ENCODE measurements at places on chromosomes 4 and X. TPM values are rescaled to one million over a fixed set of nuclear protein-coding genes. Genes with fewer than 3 reads are reported as not detected.

PCSK1N gene
- total RNA-seq: 16.5 TPM

CXorf65 gene
- total RNA-seq: not detected

ETDB gene
- total RNA-seq: not detected

GRID2 gene
- not detected for total RNA-seq

UGT2B17 gene
- total RNA-seq: not detected

C4orf54 gene
- not detected for total RNA-seq

F8A1 gene
- total RNA-seq: 13.2 TPM

DNA sequence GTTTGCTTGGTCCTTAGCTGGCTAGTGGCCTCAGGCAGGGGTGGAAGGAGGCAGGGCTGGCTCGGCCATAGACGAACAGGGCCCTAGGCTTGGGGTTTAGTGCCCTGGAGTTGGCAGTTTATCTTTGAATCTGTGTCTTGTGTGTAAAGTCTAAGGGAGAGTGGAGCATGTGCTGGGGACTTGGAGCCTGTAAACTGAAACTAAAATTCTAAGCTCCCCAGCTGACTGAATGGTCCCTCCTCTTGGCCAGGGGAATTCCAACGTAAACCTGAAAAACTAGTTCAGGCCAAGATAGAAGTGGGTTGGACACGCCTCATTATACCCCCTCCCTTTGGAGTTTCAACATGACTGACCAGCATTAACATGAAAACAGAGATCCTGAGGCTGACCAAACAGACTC, 46.1 kb upstream of the GPR78 start:
- peak; percentile 79 for DNase-seq

- no peak for DNase-seq
Observed at GRCh38 chr4:13918991-13919441, 291.5 kb upstream of the BOD1L1 start.

- DNase-seq: peak; percentile 84
Observed at GRCh38 chr4:186149872-186150271, 41.5 kb upstream of the CYP4V2 start.

DNA sequence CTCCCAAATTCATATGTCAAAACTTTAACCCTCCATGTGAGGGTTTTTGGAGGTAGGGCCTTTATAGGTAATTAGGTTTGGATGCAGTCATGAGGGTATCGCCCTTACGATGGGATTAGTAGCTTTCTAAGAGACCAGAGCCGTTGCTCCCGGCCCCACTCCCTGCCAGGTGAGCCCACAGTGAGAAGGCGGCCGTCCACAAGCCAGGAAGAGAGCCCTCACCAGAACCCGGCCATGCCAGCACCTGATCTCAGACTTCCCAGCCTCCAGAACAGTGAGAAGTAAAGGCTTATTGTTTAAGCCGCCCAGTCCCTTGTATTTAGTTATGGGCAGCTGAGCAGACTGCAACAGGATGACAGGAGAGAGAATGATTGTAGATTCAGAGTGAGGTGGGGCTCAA, 40.8 kb downstream of the DCTD start:
- DNase-seq: no peak

- DNase-seq: no peak
Observed at GRCh38 chrX:74434336-74434735, 13.0 kb downstream of the SLC16A2 start.

DNA sequence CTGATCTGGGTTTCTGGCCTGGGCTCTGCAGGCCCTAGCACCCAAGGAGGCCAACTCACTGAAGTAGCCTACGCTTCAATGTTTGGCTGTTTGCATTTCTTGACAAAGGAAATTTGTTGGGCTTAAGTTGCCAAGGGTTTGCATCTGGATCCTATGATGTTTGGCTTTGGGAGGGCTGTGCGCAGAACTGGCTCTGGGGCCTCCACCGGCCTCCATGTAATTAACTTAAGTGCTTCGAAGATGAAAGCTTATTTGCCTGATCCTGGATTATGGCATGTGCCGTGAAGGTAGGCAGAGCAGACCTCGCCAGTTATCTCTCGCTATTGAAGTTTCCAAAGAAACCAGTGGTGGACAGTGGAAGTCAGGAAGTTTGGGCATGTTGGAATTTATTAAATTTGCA, 124.3 kb upstream of the STX18 start:
- DNase-seq: no peak

- peak; percentile 0 for DNase-seq
Observed at GRCh38 chr4:69497886-69498395, 2.2 kb upstream of the UGT2B4 start.

GRCh38 chrX:134706138-134706537, 47.9 kb upstream of the PLAC1 start:
- no peak for DNase-seq

DNA sequence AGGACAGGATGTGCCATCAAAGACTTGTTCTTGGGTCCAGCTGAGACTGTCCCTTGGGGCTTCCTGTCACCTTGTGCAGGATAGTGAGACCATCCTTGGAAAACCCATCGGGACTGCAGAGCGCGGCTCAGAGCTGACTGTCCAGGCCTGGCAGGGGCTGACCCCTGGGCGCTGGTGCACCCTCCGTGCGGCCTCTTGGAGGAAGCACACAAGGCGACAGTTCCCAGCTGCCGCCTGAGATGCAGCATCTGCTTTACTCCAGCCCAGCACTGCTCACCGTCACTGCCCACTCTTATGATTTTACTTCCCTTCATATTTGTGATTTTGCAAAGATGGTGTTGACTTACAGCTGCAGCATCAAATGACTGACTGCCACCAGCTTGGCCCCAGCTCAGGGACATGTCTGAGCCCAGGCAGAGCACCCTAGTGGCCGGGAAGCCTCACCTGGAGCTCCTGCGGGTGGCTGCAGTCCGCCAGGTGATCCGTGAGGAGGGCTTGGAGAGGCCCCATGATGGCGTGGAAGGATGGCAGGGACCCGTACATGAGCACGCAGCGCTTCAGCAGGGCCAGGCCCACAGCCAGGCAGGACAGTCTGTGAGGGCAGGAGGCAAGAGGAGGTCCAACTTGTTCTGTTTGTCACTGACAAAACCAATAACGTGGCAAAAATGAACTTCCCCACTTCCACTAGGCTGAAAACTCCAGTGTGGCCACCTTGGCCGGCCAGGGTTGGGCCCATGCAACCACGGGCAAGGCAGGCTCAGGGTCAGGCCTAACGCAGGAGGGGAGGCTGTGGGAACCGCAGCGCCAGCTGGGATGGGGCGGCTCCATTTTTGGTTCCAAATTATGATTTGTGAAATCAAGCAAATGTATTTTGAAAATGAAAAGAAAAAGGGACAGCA, 21.8 kb downstream of the NOP14 start:
- no peak for DNase-seq

GRCh38 chr4:153209410-153209809, 5.2 kb downstream of the TRIM2 start:
- no peak for DNase-seq

GRCh38 chrX:139930916-139931645, 1.8 kb downstream of the ATP11C start:
- DNase-seq: no peak

DNA sequence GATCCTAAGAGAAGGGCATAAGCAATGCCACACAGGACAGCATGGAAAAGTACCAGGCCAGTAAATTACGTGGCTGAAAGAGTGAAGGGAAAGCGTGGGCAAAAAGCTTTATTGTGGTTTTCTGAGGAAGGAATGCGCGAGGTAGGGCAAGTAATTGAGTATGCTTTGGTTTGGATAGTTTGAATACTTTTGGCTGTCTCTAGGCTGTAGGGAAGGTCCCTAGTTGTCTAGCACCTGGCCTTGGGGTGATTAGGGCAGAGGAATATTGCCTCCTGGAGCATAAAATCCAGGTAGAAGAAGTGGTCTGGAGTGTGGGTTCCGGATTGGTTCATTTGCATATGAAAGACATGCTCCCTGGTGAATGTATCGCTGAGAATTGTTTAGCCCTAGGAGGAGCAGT, 46.4 kb upstream of the NALF2 start:
- no peak for DNase-seq

- no peak for DNase-seq
Observed at GRCh38 chr4:31058656-31059055, 338.5 kb downstream of the PCDH7 start.

GRCh38 chr4:15317246-15317645, 110.6 kb upstream of the C1QTNF7 start:
- DNase-seq: no peak

DNA sequence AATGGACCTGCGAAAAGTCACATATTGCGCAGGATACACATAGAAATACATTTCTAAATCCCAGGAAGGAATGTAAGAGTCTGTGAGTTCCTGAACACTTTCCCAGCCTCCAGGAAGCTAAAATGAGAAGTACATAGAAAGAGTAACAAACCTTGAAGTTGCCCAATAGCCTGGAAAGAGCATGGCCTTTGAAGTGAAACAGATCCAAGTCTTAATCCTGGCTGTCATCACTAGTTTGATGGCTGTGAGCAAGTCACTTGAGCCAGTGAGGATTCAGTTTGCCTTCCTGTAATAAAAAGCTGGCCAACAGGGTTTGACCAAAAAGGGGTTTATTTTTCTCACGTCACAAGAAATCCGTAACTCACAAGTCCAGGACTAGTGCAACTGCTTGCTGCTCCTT, 69.8 kb downstream of the ARHGEF38 start:
- no peak for DNase-seq

GRCh38 chr4:144313370-144313769, 172.9 kb upstream of the GYPA start:
- DNase-seq: no peak

DNA sequence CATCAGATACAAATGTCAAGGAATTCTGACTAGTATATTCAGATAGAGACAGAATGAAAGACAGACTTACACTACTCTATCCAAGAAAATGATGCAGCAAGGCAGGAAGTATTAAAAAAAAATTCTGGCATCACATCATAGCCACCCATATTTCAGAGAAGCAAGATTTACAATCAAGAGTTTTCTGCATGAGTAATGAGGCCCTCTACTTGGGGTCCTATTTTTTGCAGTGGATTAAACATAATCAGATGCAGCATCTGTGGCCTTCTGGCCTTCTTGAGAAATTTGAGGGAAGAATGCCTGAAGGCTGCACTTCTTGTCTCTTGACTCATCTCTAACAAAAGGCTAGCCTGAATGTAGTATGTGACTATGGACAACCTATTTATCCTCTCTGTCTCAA, 48.2 kb upstream of the SLIT2 start:
- DNase-seq: peak; percentile 88

- no peak for DNase-seq
Observed at GRCh38 chr4:55758066-55758465, 61.5 kb upstream of the EXOC1L start.

DNA sequence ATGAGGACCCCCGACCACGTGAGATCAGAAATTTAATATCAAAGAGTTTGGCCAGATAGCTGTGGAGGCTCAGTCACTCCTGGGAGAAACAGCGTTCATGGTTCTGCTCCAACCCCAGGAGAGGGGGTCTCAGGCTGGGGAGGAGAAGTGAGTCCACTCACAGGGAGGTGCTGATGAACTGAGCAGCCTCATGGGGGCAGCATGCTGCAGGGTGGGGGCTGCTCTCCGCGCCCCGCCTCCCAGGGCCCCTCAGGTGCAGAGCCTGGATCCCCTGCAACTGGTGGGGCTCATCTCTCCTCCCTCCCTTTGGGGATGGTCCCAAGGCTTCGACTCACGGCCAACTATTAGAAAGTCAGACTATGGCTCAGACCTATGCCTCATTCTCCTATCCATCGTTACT, 26.6 kb upstream of the C4orf50 start:
- no peak for DNase-seq

DNA sequence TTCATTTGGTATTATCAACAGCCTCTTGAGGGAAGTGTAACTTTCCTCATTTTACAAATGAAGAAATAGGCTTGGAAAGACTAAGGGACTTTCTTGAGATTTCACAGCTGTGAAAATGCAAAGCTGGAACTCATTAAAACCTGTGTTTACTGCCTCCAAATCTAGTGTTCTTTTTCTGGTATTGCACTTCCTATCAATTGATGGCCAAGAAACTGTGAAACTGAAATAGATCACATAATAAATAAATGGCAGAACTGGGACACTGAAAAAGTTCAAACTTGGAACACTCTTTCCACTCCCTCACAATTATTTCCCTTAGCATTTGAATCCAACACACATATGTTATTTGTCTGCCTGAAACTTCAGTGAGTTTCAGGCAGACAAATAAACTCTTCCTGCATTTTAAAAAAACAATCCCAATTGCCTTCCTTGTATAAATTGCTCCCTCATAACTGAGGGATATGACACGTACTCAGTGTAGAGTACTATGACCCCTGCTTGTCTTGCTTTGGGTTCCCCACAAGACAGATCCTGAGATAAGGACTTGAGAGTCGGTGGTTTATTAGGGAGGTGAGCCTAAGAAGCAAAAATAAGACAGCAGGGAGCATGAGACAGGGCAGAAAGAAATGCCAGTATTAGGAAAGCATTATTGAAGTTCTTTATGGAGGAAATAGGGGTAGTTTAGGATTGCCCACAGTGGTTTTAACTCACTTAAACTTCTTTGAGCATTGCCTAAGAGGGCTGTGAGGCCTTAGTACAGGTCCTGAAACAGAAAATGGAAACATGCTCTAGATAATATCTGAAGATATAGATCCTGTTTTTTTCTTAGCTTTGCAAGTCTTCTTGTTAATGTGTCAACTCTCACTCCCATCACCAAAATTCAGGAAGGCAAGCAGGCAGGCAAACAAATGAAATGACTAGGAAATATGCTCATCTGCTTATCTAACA, 33.9 kb downstream of the RTL3 start:
- no peak for DNase-seq

DNA sequence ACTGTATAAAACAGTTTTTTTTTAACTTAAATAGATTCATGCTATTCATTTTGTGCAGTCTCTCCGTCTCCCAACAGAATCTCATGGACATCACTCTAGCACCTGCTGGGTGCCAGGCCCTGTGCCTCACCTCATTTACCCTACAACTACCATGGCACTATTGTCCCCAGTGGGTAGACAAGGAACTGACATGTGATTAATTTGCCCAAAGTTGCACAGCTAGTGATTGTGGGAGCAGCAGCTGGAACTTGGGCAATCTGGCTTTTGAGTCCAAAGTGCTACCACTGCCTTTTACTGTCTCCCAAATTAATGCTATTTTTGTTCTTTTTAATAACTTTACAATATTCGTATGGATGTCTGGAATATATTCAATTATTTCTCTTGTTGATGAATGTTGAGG, 11.2 kb upstream of the PGRMC2 start:
- no peak for DNase-seq

DNA sequence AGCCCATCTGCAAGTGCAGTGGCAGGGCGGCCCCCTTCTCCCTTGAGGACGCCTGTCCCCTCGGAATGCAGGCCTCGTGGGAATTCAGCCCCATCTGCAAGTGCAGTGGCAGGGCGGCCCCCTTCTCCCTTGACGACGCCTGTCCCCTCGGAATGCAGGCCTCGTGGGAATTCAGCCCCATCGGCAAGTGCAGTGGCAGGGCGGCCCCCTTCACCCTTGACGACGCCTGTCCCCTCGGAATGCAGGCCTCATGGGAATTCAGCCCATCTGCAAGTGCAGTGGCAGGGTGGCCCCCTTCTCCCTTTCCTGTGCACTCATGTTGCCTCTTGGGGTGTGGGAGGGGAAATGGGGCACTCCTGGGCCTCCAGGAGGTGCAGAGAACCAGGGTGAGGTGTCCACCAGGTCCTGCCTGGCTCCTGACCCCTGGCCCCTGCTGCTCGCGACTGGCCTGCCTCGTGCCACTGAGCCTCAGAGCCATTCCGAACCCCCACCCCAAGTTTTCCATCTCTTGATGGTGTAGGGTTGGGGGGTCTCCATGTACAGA, 6.8 kb upstream of the SLC26A1 start:
- DNase-seq: no peak

Measured in A172 (cell line).